MCF 10A (cell line): ENCODE measurements at places on chromosomes 3 and 15.

DNA sequence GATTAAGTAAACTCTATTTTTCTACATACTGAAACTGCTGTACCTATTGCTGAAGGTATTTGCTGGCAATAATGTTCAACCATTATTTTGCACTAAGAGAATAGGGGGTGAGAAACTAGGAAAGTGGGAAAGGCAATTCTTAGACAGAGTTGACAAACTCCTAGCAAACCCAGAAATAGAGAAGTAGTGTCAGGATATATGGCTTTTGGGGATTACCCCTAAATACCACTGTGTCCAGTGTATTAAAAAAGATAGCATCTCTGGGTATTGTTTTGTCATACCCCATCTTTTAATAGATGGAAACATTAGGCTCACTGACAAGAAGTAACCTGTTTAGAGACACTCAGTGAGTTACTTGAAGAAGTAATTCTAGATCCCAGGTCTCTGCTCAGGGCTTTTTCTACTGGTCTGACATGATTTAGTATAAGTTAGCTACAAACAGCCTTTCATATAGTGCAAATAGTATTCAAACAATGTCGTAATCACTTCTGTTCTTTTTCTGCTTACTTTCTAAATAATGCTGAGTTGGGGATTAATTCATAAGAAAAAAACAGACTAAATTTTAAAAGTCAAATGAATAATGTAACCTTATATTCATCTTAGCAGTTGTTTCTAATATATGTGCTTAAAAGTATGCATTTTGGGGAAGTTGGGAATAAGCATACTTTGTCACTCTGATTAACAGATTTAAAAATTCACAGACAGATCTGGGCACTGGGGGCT, 107.2 kb downstream of the IL1RAP start:
- H3K27me3 ChIP-seq, result no peaks in the 10 kb centered on the region
- no peak overlapping the region for H3K4me3 ChIP-seq
- no peak overlapping the region for H3K27ac ChIP-seq
- no peaks in the 10 kb centered on the region for H3K4me1 ChIP-seq
- no peak for DNase-seq

- H3K27ac ChIP-seq, result no peak overlapping the region
- peaks cover under 1% of the 10 kb centered on the region for H3K4me1 ChIP-seq
- peaks cover 14% of the 10 kb centered on the region for H3K36me3 ChIP-seq
Measured at GRCh38 chr15:94335616-94336015, 104.3 kb downstream of the MCTP2 start.

DNA sequence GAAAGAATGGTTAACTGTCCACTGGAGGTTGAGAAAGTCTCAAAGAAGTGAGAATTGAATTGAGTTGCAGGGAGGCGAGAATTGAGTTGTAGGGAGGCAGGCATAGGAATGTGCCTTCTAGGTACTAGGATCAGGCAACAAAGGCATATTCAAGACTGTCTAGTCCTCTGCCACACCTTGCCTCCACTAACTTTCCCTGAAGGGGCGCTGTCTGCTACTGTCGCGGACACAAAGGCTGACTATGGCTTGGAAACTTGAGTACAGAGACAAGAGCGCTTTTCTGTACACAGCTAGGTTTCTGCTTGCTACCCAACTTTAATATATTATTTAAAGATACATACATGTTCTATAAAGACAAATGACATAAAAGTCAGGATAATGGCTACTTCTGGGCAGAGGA, 10.4 kb upstream of the FBXL22 start:
- no peaks in the 10 kb centered on the region for H3K27me3 ChIP-seq
- no peak overlapping the region for H3K27ac ChIP-seq
- H3K4me1 ChIP-seq, result peaks cover 12% of the 10 kb centered on the region
- peaks cover 86% of the 10 kb centered on the region for H3K36me3 ChIP-seq
- H3K4me3 ChIP-seq, result no peak overlapping the region

DNA sequence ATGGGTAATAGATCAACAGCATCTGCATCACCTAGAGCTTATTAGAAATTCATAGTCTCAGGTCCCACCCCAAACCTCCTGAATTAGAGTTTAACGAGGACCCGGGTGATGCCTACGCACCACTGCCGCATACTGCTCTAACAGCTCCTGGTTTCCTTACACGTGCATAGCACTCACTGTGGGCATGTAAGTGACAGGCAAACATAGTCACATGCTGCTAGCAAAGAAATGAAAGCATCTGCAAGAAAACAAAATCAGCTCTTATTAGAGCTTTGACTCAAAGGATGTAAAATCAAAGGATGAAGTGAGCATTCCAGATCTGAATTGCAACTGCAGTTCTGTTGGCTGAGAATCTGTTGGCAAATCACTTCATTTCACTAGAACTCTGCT, 19.1 kb upstream of the RIOX2 start:
- peaks cover 8% of the 10 kb centered on the region for H3K4me1 ChIP-seq
- H3K27ac ChIP-seq, result no peak overlapping the region
- H3K4me3 ChIP-seq, result no peak overlapping the region
- H3K27me3 ChIP-seq, result no peaks in the 10 kb centered on the region

DNA sequence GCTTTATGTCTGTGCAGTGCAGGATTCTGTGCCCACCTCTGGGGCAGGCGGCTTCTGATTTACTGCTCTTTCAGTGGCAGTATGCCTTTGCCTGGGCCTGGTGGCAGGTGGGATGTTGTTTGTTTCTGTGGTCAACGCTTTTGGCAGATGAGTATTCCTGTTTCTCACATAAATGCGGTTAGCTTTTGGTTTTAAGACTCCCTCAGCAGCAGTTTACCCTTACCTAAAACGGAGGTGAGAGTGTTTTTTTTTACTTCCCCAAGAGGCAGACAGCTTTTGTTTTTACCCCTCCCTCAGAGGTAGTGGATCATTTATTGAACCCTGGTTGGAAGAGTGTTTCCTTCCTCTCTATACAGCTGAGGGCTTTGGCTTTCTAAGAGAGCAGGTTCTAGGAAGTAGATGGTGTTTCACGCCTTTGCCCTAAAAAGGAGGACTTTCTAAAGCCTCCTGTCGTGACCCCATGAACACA, 134.1 kb upstream of the PLSCR5 start:
- H3K27me3 ChIP-seq, result peaks cover 19% of the 10 kb centered on the region
- no peak for DNase-seq
- no peak overlapping the region for H3K27ac ChIP-seq
- H3K36me3 ChIP-seq, result no peaks in the 10 kb centered on the region
- H3K4me1 ChIP-seq, result no peaks in the 10 kb centered on the region
